ENCODE measurements at places on chromosomes 12 and 14.

DNA sequence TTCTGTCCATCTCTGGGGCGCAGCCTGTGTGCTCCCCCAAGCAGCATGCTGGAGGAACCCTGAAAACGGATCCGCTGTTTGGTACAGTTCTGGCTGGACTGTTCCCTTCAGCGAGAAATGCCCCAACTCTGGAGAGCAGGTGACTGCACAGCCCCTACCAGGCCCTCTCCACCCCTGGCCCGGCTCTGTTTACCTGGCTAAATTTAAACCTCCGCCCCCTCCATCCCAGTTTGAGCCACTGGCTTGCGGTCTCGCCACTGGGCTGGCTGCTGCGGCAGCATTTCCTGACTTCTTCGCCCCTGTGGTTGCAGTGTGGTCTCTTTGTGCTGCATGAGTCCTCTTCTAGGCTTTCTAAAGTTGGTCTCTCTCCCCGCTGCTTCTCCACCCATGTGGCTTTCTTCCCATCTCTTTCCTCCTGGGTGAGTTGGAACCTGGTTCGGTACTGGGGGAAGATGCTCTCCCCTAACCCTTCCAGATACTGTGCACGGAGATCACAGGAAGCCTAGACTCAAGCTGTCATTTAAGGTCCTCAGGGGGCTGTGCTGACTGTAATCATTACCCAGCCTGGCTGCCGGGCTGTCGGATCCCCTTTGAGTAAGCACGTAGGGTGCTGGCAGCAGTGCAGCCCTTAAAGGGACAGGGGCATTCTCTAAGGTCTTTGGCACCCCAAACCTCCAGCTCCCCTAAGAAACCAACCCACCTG, 60.6 kb downstream of the FBXL14 start:
- no peak for DNase-seq

DNA sequence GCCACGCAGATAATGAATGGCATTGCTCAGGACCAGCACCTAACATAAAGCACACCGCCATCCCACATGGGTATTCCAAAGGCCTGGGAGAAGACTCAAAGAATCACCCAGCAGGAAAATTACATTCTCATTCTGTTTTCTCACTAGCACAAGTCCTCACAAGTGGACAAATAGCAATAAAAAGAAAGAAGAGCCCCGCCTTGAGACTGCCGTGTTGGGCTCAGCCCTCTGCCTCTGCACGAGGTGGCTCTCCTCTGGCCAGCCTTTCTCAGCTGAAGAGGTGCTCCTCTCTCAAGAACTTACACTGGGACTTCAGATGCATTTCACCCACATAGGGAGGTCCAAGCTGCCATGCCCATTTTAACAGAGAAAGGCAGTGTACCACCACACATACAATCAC, 207.5 kb downstream of the SPTSSA start:
- DNase-seq = no peak

DNA sequence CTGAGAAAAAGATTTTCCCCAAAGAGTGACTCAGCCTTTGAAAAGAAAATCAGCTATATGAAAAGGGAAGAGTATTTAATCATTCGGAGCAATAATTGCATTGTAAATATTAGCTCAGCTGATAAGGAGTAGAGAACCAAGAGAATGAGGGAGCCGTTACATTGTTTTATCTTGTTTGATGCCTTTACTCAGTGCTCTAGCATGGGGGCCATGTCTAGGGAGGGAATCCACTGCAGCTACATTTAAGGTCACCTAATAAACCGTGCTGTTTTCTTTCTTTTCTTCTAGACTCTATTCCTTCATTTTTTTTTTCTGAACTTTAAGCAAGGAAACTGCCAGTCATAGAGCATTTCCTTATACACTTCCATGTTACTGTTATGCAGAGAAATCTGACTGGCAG, 447.0 kb downstream of the DIO2 start:
- no peak for DNase-seq

- DNase-seq = no peak
These were observed 33.2 kb upstream of the LTA4H start for GRCh38 chr12:96068636-96069035.

DNA sequence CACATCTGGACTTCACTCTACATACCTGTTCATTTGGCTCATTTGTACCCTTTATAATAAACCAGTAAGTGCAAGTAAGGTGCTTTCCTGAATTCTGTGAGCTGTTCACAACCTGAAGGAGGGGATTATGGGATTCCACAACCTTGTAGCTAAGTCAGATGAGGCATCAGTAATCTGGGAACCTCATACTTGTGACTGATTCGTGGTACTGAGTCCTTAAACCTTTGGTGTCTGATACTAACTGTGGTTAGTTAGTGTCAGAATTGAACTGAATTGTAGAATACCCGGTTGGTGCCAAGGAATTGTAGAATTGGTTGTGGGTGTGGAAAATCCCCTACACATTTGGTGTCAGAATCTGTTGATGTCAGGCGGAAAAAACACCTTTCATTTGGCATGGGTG, 83.4 kb downstream of the TMX1 start:
- DNase-seq = no peak

GRCh38 chr14:26187996-26188620, 409.7 kb downstream of the NOVA1 start:
- no peak for DNase-seq

All from effector CD4-positive, alpha-beta T cell (primary cell).